Activated effector memory CD4-positive, alpha-beta T cell treated with Interleukin-2 at 50 U/mL for 16 hours (primary cell): ENCODE measurements at places on chromosomes 1 and 21.

DNA sequence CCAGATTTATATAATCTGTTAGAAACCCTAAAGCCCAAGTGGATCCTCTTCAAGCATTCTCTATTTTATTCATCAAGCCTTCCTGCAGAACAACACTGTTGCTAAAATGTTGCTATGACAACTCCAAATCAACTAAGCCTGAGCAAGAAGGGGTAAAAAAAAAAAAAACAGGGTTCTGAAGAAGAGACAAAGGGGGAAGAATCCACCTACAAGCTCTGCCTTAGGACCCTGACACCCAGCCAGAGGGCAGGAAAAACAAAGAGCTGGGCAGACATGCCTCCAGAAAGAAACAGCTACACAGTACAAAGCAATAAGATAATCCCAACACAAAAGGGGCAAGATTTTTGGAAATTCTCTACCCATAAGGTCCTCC is 1.3 kb downstream of the USF1 start:
- no peak for DNase-seq

DNA sequence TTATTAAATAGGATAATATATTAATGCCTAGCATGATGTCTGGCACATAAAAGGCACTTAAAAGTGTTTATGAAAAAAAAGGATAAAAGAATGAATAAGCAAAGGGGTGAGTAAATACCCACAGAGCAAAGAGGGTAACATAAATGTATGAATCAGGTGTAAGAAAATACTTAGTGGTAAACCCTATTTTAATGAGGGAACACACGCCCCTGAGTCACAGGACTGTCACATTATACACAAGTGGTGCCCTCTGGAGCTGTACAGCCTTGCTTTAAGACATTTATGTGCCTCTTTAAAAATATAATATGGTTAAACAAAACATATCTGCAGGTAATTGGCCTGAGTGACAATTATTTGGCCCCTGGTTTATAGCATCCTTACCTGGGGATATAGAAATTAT is 78.1 kb upstream of the PTBP2 start:
- no peak for DNase-seq

DNA sequence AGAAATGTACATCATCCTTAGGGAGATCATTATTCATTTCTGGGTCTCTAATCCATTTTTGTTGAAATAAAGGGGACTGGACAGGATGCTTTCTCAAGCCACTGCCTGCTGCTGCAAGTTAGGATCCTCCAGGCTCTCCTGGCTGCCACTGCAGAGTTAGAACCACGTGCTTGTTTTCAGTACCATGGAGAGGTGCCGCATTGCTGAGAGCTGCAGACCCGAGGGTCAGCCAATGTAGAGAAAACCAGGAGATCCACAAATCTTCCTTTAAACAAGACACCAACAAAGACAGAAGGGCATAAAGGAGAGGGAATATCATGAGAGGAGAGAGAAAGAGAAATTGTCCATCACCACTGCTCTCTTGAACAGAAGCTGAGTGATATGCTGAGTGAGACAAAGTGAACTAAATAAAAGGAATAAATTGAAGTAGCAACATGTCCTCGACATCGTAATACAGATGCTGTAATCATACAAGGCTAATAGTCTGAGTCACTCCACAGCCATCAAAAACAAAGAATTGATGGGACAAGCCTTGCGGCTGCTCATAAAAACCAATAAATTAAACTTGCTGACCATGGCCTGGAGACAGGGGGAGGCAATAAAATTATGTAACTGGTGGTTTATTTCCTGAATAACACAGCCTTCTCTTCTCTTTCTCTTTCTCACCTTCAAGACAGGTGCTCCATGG is 255.7 kb downstream of the OMA1 start:
- no peak for DNase-seq

- no peak for DNase-seq
Observed at GRCh38 chr1:89670163-89670562, 37.2 kb downstream of the LRRC8C start.

DNA sequence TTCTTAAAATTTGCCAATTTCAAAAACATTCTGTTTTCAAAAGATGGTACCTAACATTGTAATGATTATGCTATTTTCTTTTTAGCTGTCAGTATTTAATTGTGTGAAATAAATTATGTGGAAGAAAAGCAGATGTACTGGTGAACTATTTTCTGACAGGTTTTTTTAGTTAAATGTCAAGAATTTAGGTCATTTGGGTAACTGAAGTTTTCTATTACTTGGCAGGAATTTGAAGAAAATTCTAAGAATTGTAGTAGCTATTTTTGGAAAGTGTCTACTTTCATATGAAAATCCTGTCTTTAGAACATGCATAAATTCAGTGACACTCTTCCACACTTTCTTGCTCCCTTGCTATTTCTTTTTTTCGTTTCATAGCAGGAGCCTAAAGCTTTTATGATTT is 28.5 kb upstream of the PTPRC start:
- DNase-seq = no peak

DNA sequence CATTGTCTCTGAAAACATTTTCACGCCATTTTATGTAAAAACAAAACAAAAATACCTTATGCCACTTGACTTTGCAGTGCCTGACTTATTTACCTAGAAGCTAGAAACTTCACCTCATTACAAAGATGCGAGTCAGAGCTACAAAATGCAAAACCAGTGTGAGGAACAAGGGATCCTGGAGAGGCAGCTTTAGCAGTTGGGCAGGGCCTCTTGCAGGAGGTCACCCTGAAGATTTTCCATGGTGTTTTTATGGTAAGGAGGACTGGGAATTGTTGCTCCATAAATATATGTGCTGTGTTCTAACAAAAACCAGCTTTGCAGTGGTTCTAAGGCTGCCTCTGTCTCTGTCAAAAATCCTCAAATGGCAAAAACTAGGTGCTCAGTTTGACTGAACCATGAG is 36.4 kb upstream of the TARBP1 start:
- no peak for DNase-seq

GRCh38 chr1:1929102-1929638 is 10.1 kb upstream of the TMEM52 start:
- DNase-seq = no peak

GRCh38 chr1:79006564-79006963 is at the start of gene ADGRL4:
TSS of gene ADGRL4 (minus strand) at chr1:79006730. CDS start at chr1:79006654, 76 bp downstream.
- DNase-seq = no peak

DNA sequence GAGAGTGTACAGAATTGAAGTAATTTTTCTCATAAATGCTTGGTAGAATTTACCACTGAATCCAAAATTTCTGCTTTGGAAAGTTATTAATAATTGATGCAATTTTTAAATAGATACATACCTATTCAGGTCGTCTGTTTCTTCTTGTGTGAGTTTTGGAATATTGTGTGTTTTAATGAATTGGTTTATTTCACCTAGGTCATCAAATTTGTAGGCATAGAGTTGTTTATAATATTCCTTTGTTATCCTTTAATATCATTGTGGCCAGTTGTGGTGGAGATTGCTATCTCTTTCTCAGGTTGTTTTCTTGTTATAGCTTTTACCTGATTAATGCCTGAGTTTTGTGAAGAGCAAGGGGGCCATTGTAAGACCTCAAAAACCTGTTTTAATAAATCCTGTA is 93.5 kb downstream of the SYT14 start:
- DNase-seq = no peak

- DNase-seq = no peak
Observed at GRCh38 chr1:59092126-59092525, 204.8 kb upstream of the FGGY start.

DNA sequence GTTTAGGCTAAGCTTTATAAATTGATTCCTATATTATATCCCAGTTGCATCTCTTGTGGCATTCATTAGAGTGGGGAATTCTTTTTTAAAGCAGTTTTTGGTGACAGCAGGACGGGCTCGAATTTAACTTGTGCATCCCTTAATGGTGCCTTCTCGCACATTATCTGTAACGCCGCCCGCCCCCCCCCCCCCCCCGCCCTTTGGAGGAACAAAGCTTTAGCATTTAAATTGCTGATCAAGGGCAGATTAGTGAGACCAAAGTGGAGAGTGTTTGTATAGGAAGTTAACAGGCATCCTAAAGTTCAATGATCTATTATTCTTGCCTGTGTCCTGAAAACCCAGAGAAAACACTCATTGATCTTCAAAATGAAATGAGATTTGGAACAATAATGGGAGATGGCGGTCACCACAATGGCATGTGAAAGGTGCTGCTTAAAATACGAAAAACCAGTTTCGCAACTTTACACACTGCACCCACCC is 2.2 kb downstream of the LMO4 start:
- DNase-seq = no peak

DNA sequence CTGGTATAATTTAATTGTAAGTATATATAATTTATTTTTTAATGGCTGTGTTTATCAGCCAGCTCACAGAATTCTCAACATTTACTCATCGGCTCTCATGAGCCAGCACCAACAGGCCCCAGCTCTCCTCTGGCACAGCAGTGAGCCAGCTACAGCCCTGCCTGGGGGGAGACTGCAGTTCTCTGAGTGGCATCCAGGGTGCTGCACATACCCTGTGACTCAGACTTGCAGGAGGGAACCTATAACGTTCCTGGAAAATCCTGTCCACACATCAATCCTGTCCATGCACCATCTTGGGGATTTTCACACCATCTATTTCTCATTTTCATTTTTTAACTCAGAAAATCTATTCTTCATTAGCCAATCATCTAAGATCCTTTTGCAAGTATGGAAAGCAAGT is 36.5 kb downstream of the FHAD1 start:
- DNase-seq = no peak

- no peak for DNase-seq
Observed at GRCh38 chr21:38379147-38379546, 119.1 kb downstream of the ERG start.
